ENCODE measurements at places on chromosomes 6 and 20.
A peak's percentile ranks its signal among the peaks of the same experiment; 100 is the strongest.

GRCh38 chr20:48844996-48845395 is 17.2 kb upstream of the PREX1 start:
- DNase-seq: peak; percentile 80

DNA sequence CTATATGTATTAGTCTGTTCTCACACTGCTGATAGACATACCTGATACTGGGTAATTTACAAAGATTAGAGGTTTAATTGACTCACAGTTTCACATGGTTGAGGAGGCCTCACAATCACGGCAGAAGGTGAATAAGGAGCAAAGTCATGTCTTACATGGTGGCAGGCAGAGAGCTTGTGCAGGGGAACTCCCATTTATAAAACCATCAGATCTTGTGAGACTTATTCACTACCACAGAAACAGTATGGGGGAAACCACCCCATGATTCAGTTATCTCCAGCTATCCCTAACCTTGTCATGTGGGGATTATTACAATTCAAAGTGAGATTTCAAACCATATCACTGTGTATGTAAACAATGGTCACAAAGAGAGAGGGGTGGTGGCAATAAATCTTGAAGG is 6.6 kb downstream of the CST8 start:
- peak; percentile 33 for DNase-seq

- peak; percentile 11 for DNase-seq
Measured at GRCh38 chr6:145904868-145905267, 59.3 kb downstream of the SHPRH start.

- DNase-seq: no peak
Measured at GRCh38 chr6:145546265-145546664, 189.1 kb downstream of the EPM2A start.

DNA sequence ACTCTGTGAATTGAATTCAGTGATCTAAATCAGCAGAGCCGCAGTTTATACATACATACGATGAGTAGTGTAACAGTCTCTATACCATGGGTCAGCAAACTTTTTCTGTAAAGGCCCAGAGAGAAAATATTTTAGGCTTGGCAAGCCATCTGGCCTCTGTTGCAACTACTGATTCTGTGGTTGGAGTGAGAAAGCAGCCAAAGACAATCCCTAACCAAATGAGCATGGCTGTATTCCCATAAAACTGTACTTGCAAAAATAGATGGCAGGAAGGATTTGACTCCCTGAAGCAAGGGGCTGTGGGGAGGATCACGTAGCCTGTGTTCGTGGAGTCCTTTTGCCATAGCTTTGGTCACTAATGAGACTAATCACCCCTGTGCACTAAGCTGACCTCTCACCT is 17.9 kb upstream of the MOCS1 start:
- DNase-seq: no peak

Data from suppressor macrophage treated with lipopolysaccharide for 4 hours (primary cell).